ENCODE measurements at places on chromosomes 1 and 21.

GRCh38 chr1:204692841-204693356 lies 7.4 kb upstream of the LRRN2 start:
- DNase-seq, result no peak

DNA sequence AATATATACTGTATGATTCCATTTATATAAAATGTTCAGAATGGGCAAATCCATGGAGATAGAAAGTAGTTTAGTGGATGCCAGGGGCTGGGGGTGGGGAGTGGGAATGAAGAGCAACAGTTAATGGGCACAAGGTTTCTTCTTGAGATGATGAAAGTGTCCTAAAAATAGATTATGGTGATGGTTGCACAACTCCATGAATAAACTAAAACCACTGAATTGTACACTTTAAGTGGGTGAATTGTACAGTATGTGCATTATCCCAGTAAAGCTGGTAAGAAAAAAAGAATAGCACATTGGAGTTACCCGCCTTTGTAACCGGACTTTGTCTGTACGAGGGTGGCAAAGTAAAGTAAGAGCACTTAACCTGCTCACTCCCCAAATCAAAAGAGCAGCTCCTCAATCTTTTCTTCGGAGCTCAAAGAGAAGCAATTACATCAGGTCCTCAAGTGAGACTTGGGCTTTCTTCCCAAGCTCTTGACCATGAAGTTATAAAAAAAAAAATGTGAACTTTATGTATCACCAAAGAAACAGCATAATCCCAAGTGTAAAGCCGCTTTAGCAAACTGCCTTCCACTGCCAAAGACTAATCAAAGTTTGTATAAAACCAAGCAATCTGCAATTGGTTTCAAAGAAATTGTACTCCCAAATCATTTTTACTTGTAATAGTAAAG lies 32.1 kb downstream of the ALDH9A1 start:
- DNase-seq, result no peak

GRCh38 chr1:234932511-234933430 lies 195.9 kb downstream of the TOMM20 start:
- no peak for DNase-seq

DNA sequence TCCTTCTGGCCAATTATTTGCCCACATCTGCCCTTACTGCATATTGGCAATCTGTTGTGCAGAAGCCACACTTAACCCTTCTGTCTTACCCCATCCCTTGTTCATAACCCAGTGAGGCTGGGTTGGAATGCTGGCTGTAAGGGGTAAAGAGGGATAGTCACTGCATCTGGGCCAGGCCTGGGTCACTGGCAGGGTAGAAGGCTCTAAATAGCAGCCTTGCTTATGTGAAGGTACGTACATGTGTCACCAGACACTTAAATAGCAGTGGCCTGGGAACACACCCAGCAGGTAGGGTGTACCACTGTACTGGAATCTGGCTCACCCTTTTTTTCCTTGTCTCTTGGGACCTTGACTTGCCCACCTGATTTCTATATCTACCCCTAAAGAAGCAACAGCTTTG lies 9.9 kb upstream of the TARS2 start:
- no peak for DNase-seq

GRCh38 chr1:38908821-38909220 lies 27.4 kb upstream of the GJA9 start:
- DNase-seq, result no peak

- DNase-seq, result no peak
Observed at GRCh38 chr1:6112690-6113005, 67.0 kb downstream of the KCNAB2 start.

- DNase-seq, result no peak
Observed at GRCh38 chr1:243325305-243325890, 69.6 kb downstream of the SDCCAG8 start.

GRCh38 chr21:44518686-44519085 lies 21.3 kb downstream of the KRTAP10-1 start:
- DNase-seq, result no peak

GRCh38 chr1:64703600-64703999 lies 41.3 kb upstream of the RAVER2 start:
- no peak for DNase-seq

DNA sequence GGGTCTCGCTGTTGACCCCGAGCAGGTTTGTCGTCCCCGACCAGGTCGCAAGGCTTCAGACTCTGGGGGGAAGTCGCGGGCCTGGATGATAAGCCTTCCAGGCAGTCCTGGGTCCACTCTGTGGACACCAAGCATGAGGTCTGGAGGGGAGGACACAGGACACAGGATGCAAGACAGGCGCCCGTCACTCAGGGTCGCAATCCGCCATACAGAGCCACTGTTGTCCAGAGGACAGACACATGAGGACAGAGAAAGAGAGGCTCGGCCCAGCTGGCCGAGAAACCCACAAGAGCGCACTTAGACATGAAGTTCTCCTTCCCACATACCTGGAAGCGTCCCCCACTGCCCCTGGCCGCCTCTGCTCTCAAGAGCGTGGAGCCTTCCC lies 4.8 kb upstream of the FOXD2 start:
- DNase-seq, result no peak

GRCh38 chr1:172971241-172971640 lies 79.5 kb downstream of the TNFSF18 start:
- no peak for DNase-seq

Measured in activated T-helper 1 cell treated with anti-CD3 and anti-CD28 coated beads, Interleukin-2, amount 50 U/mL, for 16 hours (primary cell).